ENCODE measurements at places on chromosomes 5 and 9.

DNA sequence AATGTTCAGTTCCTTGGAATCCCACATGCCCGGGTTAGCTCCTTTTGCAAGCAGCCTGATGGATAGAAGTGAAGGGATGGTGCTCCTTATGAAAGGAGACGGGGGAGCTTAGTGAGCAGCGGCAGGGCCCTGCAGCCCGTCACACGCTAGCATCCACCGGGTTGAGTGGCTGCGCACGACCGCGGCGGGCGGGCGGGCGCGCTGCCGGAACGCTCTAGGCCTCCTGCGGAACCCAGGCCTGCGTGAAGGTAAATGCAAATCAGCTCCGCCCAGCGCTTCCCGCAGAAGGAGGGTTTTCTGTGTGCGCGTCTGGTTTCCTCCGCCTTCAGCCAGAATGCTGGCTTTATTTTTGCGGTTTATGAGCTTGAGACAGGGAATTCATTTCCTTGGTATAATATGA, 19.8 kb downstream of the IL12B start:
- DNase-seq = peak; percentile 51

DNA sequence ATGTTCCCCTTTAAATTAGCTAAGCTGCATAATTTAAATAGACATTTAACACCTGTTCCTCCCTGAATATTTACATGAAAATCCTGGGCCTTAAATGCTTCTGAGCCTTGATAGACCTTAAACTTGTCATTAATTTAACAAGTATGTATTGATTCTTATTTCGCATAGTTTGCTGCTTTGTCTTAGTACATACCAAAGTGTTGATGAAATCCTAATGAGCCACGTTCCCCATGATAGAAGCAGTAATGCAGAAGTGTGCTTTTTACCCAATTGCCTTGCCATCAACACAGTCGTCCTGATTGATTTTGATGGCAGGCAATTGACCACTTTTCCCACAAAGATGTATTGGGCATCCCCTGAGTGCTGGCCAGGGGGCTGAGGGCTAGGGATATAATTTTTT, 213.5 kb downstream of the SGCD start:
- no peak for DNase-seq

DNA sequence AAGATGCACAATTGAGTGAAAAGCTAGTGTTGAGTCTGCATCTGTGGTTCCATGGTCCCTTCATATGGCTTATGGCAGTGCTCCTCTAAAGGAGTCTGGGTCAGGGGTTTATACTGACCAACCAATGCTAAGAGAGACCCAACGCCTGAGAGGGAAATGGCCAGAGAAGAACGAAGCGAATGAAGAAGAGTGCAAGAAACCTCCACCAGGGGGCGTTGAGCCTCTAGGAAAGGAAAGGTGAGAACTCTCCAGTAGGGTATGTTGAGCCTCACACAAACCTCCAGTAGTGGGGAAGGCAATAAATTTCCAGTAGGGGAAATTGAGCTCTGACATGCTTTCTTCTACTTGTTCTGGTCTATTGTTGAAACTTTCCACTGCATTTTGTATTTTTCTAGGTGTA, 470.6 kb downstream of the PRDM9 start:
- no peak for DNase-seq

- no peak for DNase-seq
Observed at GRCh38 chr5:176424181-176424580, 7.8 kb upstream of the CLTB start.

DNA sequence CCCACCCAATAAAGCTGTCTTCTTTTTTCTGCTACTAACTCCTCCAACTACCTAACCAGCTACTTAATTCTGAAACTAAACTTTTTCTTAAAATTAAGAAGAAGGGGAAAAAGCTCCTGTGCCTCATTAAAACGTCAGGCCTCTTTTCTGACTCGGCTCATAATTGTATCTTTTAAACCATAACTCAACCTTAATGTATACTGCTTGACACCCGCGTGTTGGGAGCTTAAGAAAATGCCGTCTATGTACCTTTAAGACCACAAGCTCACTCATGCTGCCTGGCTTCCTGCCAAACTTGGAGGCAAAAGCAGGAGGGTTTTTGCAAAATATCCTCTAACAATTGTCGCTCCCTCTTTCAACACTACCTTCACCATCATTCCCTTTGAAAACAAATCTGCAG, 5.0 kb downstream of the EBF1 start:
- peak; percentile 57 for DNase-seq

DNA sequence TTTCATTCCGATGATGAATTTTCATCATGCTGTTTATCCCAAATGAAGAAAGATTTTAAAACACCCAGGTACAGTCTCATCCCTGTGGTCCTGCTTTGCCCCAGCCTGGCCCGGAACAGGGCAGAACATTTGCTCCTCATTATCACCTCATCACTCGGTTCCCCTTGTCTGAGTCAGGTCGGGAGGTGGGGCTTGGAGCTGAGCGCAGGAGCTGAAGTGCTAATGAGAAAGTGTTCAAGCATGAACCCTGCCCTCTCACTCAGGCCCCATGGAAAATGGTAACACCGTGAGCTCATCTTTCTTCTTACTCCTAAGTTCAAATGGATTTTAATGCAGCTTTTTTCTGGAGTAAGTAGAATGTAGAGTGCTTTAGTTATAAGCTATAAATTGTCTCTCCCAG, 466.2 kb downstream of the KDM4C start:
- DNase-seq = peak; percentile 46

DNA sequence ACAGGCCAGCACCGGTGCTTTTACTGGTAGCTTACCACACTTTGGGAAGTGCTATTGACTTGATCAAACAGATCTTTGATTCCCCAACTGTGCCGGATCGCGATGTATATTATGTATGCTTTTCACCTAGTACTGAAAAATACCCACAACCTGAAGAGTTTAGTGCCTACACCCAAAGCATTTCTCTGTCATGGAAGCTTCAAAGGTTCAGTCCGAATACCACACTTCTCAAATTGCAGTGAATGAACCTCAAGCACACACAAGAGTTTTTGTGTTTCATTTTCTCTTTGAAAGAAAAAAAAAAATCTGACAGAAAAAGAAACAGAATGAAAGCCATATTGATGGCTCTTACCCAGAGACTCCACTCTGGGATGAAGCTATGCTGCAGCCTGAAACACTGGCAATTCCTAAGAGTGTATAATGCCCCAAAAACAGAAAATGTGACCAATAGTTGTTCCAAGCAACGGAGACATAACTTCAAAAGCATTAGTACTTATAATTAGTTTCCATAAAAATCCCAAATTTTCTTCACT, 100.9 kb downstream of the EBF1 start:
- no peak for DNase-seq

- DNase-seq = peak; percentile 78
Observed at GRCh38 chr5:113487781-113488644, at the start of gene MCC. TSS of gene MCC (minus strand) at chr5:113488453.

GRCh38 chr9:129495620-129496472, 125.1 kb downstream of the C9orf50 start:
- peak; percentile 65 for DNase-seq

- peak; percentile 57 for DNase-seq
Observed at GRCh38 chr9:2859776-2860379, 16.0 kb upstream of the PUM3 start.

DNA sequence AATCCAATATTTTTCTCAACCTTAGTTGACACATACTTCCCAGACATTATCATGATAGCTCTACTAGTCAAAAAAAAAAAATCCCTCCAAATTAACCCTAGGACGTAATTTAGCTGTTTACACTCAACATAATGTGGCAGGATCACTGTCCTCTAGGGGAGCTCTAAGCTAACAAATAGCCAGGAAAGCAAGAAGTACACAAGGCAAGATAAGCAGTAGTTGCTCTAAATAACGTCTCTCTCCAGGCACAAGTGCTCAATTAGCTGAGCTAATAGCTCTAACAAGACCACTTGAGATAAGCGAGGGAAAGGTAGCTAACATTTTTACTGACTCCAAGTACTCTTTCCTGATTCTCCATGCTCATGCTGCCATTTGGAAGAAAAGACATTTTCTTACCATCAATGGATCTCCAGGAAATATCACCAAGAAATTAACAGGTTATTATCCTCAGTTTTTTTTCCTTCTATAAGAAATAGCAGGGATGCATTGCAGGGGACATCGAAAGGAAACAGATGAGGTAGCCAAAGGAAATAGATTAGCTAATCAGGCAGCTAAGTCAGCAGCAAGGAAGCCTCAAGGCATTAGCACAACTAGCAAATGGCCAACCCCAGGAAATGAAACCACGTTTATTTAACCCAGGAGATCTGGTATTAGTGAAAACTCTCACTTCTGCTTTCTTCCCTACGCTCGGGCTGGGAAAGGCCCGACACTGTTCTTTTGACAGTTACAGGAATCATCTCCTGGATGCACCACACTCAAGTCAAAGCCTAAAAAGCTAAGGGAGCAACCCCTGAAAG, 614.1 kb downstream of the PTPRD start:
- peak; percentile 17 for DNase-seq

- no peak for DNase-seq
Observed at GRCh38 chr5:148177207-148177606, 8.9 kb downstream of the SPINK14 start.

DNA sequence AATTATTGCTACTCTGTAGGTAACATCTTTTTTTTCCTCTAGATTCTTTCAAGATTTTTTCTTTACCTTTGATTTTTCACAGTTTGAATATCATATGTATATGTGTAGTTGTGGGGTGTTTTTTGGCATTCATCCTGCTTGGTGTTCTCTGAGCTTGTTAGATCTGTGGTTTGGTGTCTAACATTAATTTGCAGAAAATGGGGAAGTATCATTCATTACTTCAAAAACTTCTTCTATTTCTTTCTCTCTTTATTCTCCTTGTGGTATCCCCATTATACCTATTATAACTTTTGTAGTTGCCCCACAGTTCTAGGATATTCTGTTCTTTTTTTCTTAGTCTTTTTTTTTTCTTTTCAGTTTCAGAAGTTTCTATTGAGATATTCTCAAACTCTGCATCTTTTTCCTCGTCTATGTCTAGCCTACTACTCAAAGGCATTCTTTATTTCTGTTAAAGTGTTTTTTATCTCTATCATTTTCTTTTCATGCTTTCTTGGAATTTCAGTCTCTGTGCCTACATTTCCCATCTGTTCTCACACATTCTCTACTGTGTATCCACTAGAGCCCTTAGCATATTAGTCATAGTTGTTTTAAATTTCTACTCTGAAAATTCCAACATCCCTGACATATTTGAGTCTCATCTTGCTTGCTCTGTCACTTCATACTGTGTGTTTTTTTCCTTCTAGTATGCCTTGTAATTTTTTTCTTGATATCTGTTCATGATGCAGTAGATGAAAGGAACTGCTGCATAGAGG, 60.1 kb upstream of the GNA14 start:
- DNase-seq = peak; percentile 38

DNA sequence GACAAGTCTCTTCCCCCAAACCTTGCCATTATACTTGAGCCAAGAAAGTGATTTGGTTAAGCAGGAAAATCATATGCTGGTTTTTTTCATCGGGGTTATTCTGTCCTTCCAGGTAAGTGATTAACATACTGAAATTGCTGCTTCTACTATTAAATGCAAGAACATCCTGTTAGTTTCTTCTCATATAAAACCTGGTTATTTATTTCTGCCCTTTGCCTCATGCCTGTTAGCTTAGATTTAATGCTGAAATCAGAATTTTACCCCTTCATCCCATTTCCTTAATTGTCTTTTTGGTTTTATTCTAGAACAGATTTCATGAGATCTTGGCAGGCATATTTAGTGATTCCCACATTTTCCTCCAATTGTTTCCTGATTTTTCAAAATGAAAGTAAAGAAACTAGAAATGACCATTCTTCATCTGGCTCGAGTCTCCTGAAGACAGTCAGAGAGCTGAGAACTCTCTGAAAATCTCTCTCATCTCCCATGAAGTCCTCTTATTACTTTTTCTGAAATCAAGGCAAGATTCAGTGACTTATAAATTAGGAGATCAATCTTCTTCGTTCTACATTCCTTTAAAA, 132.9 kb downstream of the NFIB start:
- no peak for DNase-seq

DNA sequence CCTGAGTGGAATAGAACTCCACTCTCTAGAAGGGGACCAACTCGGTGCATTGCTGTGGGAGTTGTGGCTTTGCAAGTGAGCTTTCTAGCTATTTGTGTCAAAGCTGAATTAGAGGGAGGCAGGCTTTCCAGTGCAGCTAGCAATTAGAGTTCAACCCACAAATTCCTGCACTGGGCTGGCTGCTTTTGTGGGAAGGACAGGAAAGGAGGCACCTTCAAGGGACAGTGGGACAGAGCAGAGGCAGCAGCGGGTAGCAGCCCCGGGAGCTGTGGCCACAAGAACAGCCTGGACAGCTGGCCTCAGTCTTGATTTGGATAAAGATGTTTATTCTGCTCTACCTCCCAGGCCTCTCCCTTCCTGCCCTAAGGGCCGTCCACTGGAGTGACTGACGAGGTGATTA, 83.7 kb upstream of the SLIT3 start:
- DNase-seq = no peak

- DNase-seq = no peak
Observed at GRCh38 chr9:125255781-125256391, 5.7 kb upstream of the GAPVD1 start.

DNA sequence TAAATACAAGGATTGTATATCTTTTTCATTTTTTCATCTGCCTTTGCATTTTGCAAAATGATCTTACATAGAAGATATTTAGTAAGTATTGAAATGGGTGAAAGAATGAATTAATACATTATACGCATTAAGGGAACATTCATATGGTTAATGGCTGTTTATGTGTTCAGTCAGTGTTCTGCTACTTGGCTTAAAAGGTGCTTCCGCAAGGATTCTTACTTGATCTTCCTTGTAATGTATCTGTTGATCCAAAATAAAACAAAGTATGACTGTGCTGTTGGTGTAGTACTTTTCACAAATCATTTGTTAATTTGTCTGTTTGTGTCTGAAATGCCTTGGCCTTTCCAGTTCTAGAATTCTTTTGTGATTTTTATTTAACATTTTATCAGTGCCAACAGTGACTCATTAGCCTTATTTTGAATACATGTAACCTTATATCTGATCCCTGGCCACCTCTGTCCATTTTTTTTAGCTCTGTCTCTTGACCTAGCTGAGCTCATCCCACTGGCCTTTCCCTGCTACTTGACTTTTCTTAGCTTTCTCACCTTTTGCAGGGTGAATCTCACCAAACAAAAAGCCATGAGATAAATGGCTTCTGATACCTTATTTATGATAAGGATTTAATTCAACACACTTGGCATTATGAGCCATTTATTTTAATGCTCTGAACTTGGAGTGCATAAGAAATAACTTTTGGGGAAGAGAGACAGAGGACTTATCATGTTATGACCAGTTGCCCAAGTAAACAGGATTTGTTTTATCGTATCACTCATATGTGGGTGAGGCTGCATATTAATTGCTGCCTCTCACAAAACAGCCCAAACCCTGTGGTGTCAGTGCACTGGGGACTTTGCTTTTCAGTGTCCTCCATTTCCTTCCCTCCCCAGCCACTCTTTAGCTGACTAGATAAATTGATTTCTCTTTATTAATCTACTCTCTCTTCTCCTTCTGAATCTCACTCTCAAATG, 340.3 kb downstream of the KDM4C start:
- DNase-seq = peak; percentile 23

Data from bronchial epithelial cell (primary cell).